ENCODE measurements at places on chromosomes 7 and 10. TPM values are rescaled to one million over a fixed set of nuclear protein-coding genes. Genes with fewer than 3 reads are reported as not detected.
A peak's percentile ranks its signal among the peaks of the same experiment; 100 is the strongest.

- no peak for DNase-seq
These were observed 920.2 kb downstream of the TYW1 start for GRCh38 chr7:67916571-67917436.

- no peak for DNase-seq
These were observed 41.7 kb upstream of the PHYHIPL start for GRCh38 chr10:59134785-59135184.

- no peak for DNase-seq
These were observed 562.2 kb upstream of the FOXK1 start for GRCh38 chr7:4119848-4120247.

DNA sequence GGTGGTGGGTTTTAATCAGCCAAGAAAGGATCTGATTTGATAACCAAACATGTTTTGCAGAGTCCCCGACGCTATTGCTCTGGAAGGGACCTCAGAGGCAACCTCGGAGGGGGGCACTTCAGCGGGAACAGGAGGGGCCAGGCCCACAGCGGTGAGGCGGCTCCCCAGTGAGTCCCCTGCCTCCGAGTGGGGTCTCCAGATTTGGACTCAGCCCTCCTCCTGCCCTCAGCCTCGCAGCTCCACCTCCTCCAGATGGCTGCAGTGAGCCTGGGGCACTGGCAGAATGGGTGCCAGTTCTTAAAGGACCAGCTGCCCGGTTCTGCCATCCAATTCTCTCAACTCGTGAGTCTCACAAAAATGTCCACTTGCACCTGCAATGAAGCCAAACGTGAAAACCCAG, 61.0 kb upstream of the NANOS1 start:
- DNase-seq, result no peak

- DNase-seq, result peak; percentile 48
These were observed 203.8 kb downstream of the ZMYND11 start for GRCh38 chr10:339038-339391.

DNA sequence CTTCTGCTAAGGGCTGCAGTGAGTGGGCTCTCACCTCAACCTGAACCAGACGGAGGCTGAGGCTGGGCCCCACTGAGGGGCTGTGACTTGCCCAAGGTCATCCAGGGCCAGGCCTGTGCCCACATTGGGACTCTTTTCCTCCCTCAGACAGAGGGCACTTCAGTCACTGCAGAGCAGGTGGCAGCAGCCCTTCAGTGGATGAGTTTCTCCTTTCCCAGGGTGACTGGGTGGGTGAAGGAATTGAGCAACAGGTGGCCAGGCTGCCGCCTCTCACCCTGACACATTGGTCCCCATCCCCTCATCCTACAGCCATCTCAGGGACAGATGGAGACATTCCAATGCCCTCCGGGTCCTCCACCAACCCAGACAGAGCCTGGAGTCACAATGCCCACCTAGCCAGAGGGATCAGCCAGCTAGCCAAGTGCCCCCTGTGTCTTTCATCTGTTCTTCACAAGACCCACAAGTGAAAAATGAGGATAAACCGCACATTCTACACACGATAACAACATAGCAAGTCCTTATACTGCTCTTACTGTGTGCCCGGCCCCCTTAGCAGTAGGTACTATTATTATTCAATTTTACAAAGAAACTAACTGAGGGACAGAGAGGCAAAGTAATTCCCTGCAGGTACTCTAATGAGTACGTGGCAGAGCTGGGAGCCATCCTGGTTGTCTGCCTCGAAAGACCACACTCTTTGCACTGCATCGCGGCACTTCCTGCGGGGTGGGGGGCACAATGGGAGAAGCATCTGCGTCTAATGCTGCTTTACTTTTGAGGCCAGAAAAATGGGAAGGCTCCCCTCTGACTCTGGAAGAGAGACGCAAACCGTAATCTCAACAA, 1.7 kb upstream of the SLC18A3 start:
- no peak for DNase-seq

GRCh38 chr10:78700816-78701520, 367.8 kb upstream of the ZMIZ1 start:
- no peak for DNase-seq

DNA sequence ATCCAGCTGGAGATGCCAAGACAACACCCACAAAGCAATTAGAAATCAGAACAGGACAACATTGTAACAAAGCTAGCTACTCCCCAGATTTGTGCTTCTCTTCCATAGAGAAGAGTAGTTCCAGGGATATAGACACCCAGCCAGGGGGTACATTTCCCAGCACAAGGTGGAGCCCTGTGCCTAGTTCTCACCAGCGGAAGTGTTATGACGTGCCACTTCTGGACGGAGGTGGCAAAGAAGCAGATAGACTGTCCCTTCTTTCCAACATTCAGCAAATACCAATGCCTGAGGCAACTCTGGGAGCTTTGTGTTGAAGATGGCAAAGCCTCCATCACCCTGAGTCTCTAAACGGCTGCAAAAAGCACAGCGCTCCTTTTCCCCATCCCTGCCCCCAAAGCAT, 23.4 kb upstream of the GSAP start:
- DNase-seq, result peak; percentile 76

DNA sequence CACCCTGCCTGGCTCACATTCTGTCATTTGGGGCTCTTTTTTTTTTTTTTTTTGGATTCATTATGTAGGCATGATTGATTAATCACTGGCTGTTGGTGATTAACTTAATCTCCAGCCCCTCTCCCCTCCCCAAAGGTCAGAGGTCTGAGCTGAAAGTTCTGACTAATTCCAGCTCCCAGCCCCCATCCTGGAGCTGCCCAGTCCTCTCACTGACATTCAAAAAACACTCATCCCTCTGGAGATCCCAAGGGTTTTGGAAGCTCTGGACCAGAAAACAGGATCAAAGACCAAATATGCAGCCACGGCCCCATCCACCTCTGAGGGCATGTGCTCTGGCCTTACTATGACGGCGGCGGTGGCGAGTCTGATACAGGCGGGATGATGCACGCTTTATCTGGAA, 53.8 kb downstream of the RBM17 start:
- DNase-seq, result no peak

DNA sequence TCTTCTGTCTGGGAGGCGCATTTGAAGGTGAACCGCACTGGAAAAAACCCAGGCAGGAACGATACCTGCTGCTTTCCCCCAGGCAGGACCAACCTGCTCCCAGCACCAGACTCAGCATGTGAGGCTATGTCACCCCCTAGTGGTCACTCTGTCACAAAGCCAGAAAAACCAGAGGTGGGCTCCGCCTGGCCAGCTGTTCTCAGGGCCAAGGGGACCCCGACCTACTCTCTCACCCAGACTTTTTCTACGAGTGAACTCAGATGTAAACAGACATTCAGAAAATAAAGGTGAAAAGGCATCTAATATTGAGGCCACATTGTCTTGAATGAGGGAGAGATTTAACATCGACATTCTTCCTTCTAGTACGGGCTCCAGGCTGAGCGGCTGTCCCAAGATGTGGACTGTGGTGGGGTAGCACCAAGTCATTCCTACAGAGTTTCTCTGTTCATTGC, 117.3 kb downstream of the PRKAG2 start:
- peak; percentile 78 for DNase-seq

DNA sequence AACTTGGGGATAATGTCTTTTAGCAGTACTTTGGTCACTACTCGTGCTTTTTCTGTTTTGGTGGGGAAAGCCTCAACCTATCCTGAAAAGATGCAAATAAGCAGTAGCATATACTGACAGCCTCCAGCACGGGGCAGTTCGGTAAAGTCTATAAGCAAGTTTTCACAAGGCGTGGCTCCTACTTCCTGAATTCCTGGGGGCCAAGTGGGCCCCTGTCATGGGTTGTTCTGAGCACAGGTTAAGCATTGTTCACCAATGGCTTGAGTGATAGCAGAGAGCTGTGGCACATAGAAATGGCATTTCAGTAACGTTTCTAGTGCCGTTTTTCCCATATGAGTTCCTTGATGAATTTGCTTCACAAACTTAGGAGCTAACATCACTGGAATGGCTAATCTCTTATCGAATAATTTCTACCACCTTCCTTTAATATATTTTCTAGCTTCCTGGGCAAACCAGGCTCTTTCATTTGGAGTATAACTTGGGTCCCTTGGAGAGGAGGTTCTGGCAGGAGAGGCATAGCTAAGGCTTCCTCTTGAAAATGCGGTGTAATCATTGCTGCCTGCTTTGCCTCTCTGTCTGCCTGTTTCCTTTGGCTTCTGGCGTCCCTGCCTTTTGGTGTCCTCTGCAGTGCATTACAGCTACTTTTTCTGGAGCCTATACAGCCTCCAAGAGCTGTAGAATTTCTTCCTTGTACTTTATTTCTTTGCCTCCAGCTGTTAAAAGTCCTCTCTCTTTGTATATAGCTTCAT, 11.7 kb upstream of the ZNF239 start:
- no peak for DNase-seq

- no peak for DNase-seq
These were observed 14.0 kb downstream of the ADAM8 start for GRCh38 chr10:133262696-133263095.

- DNase-seq, result no peak
These were observed 152.0 kb downstream of the RPS24 start for GRCh38 chr10:78185693-78186055.

Gene EEF1AKMT2
- total RNA-seq, result 18.6 TPM

Gene ST8SIA6
- total RNA-seq, result 0.52 TPM

Data from MCF 10A (cell line).